ENCODE measurements at places on chromosomes 16 and 17.

GRCh38 chr16:19916064-19916463 lies 31.4 kb upstream of the GPRC5B start:
- no peak for DNase-seq

DNA sequence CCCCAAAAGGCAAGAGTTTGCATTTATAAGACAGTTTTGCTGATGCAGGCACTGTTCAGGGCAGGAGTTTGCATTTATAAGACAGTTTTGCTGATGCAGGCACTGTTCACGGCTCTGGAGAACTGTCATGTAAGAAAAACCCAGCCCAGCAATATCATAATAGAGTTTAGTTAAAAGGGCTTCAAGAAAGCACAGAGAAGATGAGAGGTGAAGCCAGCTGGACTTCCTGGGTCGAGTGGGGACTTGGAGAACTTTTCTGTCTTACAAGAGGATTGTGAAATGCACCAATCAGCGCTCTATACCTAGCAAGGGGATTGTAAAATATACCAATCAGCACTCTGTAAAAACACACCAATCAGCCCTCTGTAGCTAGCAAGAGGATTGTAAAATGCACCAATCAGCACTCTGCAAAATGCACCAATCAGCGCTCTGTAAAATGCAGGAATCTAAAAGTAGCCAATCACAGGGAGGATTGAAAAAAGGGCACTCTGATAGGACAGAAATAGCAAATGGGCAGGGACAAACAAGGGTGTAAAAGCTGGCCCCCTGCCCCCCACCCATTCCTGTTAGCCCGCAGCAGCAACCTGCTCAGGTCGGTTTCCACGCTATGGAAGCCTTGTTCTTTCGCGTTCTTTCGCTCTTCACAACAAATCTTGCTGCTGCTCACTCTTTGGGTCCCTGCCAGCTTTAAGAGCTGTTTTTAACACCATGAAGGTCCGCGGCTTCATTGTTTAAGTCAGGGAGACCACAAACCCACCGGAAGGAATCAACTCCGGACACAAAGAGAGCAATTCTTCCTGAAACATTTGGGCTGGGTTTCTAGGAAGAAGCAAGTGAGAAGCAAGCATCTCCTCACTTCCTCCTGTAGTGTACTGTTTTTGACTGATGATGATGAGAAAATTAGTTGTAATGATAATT lies 1.8 kb upstream of the CBX1 start:
- DNase-seq = no peak

GRCh38 chr16:10081201-10081940 lies 100.9 kb downstream of the GRIN2A start:
- DNase-seq = no peak

DNA sequence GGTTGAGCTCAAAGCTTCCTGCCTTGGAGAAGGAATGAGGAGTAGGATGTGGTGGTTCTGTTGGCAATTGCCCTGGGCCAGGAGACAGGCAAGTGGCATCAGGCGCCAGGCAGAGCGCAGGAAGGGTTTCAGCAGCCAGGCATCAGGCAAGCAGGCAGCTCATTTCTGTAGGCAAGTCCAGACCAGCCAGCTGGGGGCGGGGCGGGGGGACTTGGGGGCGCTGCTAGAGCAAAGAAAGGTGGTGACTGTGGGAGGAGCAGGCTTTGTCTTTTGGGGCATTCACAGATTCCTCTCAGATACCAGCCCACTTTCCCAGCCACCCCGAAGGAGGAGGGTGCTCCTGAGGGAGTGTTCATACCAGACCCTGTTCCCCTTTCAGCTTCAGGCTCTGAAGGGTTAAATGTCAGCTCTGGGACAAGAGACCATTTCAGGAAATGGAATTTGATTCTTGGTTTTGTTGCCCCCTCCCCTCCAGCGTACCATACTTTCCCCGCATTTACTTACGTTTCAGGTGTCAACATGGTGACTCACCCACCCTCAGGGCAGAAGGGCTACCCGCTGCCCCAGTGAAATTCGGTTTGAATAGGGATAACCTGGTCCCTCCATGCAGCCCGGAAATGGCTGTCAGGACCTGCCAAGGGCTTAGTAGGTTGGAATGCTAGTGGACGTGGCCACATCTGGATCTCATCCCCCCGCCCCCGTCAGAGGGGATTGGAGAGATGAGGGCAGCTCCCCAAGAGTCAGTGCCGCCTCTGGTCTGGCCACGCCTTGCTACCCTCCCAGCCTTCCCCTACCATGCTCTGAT lies 13.2 kb downstream of the NGFR start:
- DNase-seq = peak; percentile 19

DNA sequence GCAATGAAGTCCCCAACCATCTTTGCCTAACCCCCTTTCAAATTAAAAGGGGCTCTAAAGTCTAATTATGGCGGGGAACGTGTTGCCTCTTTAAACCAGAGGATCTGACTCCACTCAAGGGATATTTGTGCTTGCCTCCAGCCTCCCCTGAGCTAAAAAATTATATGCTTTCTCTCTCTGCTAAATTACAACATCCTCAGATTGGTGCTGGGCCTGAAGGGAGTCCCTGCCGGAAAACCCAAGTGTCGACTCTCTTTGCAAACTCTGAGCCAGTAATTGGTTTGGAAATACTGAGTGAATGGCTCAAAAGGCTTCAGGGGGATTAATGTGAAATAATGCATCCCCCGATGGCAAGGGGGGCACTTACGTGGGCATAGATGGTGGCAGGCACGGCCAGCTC lies 208.5 kb upstream of the TNRC6C start:
- DNase-seq = no peak

- DNase-seq = no peak
Observed at GRCh38 chr16:76210157-76210556, 67.0 kb upstream of the CNTNAP4 start.

GRCh38 chr17:28317966-28318758 lies 838 bp upstream of the TMEM97 start:
- DNase-seq = no peak

GRCh38 chr17:33438139-33438538 lies 145.0 kb upstream of the ASIC2 start:
- no peak for DNase-seq

GRCh38 chr16:48605518-48606110 lies 4.4 kb downstream of the N4BP1 start:
- DNase-seq = no peak

DNA sequence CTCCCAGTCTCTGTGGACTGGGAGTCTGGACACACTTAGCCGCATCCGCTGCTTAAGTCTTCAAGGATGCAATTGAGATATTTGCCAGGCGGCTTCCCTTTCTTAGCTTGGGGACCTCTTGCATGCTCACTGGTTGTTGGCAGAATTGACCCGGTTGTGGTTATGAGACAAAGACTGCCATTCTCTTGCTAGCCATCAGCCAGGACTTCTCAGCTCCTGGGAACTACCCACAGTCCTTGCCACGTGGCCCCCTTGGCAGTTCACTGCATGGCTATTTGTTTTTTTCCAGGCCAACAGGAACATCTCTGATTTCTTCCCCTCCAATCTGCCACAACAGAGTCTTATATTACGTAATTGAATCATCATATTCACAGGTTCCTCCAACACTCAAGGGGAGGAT lies 25.5 kb downstream of the CACNG4 start:
- no peak for DNase-seq

- no peak for DNase-seq
Observed at GRCh38 chr17:55926276-55926990, 175.6 kb downstream of the PCTP start.

DNA sequence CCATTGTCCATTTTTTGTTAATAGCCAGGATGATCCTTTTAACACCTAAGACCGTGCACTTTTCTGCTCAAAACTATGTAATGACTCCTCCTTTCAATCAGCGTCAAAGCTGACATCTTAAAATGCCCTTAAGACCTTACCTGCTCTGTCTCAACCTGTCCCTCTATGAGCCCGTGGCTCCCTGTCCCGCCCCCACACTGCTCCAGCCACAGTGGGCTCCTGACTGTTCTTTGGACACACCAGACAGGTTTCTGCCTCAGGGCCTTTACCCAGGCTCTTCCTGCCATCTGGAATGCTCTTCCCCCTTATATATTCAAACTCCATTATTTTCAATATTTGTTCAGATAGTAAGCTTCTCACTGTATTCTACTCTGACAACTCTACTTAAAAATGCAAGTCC lies 14.1 kb downstream of the CDRT15 start:
- no peak for DNase-seq

DNA sequence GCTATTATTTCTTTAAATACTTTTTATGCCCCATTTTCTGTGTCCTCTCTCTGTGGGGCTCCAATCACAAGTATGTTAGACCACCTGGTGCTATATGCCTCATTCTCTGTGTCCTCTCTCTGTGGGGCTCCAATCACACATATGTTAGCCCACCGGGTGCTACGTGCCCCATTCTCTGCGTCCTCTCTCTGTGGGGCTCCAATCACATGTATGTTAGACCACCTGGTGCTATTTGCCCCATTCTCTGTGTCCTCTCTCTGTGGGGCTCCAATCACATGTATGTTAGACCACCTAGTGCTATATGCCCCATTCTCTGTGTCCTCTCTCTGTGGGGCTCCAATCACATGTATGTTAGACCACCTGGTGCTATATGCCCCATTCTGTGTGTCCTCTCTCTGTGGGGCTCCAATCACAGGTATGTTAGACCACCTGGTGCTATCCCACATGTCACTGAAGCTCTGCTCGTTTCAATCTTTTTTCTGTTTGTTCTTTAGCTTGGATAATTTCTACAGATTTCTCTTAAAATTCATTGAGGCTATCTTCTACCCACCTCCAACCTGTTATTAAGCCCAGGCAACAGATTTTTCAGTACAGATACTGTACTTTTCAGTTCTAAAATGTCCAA lies 28.2 kb downstream of the LMF1 start:
- DNase-seq = no peak

GRCh38 chr17:45869676-45870341 lies 24.5 kb upstream of the MAPT start:
- no peak for DNase-seq

All from NCI-H446 (cell line).